Fibroblast of the aortic adventitia (primary cell): ENCODE measurements at places on chromosomes 11 and 22.
A peak's percentile ranks its signal among the peaks of the same experiment; 100 is the strongest.

- DNase-seq = peak; percentile 41
These were observed 492.6 kb downstream of the MIAT start for GRCh38 chr22:27149921-27150543.

DNA sequence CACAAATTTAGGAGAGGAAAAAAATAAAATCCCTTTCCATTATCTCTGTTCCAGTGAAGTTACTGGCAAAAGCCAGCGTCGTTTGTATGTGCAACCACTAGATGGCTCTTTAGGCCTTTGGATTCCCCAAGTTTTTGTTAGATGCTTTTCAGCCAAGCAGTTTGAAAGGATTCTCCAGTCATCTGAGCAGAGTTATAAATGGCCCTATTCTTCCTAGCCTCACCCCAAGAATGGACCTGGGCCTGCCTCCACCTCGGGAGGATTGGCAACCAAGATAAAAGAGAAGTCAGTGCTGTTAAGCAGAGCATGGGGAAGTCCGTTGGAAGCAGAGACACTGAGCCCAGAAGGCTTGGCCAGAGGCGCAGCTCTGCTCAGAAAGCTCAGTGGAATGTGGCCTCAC is 15.4 kb downstream of the FAM181B start:
- peak; percentile 66 for DNase-seq

DNA sequence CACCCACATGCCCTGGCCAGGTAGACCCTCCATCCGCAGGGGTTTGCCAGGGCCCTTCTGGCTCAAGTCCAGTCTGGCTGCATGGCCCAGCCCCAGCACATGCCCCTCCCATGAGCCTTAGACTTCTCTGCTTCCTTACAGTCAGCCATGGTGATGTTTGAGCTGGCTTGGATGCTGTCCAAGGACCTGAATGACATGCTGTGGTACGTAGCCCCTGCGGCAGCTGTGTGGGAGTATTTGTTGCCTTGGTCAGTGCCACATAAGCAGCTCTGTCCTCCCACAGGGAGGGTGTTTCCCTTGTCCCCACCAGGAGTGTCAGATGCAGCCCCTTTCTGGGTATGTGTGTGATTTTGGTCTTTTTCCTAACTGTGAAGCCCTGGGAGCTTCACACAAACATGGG is 17.5 kb downstream of the CDC45 start:
- DNase-seq = peak; percentile 64

DNA sequence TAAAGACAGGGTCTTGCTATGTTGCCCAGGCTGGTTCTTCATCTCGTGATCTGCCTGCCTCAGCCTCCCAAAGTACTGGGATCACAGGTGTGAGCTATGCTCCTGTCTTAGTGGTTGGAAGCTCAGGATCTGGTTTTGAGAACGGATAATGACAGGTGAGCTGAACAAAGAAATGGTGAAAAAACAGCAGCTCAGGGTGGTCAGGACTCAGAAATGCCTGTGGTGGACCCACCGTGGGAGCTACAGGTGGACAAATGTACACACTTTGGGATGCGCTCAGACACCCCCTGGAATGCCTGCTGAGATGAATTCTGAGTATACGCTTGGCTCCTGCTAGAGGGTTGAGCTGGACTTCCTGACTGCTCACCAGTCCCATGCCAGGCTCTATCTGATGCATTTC is 9.5 kb downstream of the RFPL1 start:
- DNase-seq = no peak

DNA sequence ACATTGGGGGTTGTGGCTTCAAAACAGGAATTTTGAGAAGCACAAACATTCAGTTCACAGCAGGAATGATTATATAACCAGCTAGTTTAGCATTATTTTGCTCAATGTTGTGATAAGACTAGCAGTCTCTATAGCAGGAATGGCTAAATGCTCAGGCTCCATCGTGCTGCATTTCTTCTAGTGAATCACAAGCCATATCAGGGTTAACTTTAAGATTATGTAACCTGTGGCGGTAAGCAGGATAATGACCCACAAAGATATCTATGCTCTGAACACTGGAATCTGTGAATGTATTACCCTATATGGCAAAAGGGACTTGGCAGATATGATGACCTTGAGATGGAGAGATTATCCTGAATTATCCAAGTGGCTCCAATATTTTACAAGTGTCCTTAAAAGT is 14.8 kb downstream of the FSHB start:
- DNase-seq = no peak

DNA sequence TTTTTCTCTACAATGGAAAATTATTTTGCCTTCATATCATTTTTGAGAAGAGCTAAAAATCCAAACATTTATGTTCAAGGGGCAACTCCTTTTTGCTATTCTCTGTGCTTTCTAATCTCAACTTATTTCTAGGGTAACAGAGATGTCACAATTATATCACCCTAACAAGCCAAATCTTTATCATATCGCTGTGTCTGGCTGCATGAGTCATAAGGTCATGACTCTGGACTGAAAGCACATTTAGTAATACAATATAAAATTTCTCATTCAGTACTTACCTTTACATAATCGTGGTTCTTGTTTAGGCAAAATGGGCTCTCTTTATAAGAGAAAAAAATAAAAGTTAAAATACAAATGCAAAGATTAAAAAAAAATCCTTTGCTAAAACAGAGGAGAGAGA is 326.0 kb downstream of the CASP12 start:
- peak; percentile 39 for DNase-seq

DNA sequence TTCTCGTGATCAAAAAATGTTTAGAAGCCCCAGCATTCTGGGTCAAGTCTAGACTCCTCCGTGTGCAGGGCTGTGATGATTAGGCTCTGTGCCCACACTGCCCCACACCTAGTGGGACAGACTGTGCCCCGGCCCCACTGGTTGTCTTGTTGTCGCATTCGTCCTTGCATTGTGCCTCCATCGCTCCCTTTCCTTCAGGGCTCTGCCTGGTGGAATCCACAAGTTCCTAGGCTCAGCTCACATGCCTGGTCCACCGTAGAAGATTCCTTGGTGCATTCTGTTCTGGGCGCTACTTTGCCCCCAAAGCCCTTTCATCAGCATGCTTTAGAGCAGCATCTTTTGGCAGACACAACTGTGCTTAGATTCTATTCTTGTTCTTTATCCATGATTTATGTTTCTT is 23.5 kb upstream of the THY1 start:
- no peak for DNase-seq

GRCh38 chr11:132099692-132100091 is 729.3 kb downstream of the NTM start:
- DNase-seq = no peak

DNA sequence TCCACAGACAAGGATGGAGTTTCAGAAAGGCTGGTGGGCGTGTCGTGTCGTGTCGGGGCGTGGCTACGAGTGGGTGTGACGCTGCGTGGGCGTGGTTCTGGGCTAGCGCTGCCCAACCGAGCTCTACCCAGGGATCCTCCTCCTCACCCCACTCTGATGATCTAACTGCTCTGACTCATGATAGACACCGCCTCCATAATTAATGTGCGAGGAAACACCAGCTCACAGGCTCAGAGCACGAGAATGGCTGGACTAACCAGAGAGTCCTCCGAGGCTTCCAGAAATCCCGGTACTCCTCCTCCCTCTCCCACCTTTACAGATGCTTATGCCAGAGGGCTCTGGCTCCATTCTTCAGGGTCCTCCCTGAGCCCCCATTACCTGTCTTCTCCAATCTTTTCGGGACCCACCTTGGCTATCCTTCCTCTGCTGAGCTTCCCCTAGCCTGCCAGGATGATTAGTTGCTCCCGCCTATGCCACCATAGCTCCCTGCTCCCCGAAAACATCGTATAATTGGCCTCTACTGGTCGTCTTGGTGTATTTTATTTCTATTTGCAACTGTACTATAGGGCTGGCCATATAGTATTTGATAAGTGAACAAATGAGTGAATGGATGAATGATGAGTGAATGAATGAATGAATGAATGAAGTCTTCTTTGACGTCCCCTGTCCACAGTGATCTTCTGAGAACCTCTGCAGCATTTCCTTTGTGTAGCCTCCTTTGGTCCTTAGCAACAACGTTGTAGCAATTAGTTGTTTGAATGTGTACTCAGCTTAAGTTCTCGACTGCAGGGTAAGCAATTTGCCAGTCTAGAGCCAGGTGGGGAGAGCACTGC is 21.7 kb downstream of the TMPRSS13 start:
- DNase-seq = peak; percentile 87

GRCh38 chr22:20084547-20085413 is 4.7 kb downstream of the DGCR8 start:
- DNase-seq = peak; percentile 8

DNA sequence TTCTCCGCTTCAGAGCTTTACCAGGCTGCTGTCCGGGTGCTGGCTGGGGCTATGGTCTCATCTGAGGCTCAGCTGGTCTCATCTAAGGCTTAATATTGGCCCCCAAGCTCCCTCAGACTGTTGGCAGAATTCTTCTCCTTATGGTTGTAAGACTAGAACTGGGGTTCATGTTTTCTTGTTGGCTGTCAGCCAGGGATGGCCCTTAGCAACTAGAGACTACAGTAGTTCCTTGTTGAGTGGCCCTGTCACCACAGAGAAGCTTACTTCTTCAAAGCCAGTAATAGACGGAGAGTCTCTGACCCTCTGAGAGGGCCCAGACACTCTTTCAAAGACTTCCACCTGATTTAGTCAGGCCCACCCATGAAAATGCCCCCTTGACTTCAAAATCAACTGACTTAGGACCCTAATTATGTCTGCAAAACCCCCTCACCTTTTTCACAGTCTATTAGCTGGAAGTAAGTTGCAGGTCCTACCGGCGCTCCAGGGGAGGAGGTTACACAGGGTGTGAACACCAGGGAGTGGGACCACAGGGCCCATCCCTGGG is 24.2 kb upstream of the TREH start:
- no peak for DNase-seq

DNA sequence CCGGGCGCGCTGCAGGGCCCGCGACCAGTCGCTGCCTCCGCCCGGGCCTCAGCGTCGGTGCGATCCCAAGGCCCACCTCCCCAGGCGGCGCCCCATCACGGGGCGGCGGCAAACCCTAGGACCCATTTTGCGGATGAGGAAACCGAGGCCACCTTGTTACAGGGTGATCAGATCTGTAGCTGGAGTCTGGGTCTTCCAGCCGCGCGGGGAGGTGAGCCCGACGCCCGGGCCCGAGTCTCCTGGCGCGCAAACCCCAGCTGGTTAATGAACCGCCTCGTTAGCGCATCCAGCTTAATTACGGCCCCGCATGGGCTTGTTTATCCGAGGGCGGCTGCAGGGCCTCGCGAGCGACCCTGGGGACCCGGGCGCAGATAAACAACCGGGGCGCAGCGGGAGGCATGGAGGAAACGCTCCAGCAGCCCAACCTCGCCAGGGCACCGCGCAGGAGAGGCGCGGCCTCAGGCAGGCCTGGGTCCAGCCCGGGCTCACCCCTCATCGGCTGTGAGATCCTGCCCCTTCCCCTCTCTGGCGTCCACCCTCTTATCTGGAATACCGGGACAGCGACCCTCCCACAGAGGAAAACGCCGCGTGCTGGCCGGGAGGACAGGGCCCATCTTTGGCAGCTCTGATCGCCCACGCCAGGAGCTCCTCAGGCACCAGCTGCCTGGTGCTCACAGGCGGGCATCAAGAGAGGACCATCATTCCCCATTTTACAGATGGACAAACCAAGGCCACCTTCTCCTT is 14.7 kb downstream of the OTUB1 start:
- no peak for DNase-seq

DNA sequence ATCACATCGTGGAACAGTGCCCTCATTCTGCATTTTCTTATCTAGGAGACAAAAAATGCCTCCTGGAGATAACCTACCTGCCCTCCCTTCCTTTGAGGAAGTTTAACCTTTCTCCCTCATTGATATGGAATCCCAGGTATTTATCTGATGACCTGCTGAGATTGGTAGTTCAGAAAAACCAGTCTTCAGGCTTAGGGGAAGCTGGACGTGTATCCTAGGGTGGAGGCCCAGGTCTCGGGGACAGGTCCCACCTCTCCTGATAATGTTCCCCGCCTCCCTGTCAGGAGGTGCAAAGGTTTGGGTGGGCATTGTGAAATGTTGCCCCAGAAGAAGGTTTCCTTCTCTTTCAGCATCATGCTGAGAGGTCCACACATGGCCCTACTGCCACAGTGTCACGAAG is 186.9 kb upstream of the NAV2 start:
- no peak for DNase-seq

DNA sequence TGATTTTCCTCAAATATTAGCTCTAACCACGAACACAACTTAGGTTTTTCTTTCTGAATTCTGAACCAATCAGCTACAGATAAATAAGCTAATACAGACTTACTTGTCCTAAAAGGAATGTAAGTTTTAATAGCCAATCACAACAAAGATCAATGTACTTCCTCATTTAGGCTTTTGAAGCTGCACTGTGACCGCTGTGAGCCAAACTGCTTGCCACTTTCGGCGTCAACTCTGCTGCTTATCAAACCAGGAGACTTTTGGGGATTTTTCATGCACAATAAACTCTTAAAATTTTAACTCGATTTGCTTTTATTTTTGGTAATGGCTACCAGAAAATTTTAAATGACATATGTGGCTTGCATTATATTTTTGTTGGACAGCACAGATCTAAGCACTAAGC is 92.5 kb downstream of the TMPRSS5 start:
- DNase-seq = no peak

- no peak for DNase-seq
These were observed 7.0 kb downstream of the ALG8 start for GRCh38 chr11:78132475-78132874.

GRCh38 chr11:117459979-117460300 is 132.3 kb downstream of the CEP164 start:
- no peak for DNase-seq

- no peak for DNase-seq
These were observed 30.1 kb downstream of the SMCO4 start for GRCh38 chr11:93512949-93513667.

DNA sequence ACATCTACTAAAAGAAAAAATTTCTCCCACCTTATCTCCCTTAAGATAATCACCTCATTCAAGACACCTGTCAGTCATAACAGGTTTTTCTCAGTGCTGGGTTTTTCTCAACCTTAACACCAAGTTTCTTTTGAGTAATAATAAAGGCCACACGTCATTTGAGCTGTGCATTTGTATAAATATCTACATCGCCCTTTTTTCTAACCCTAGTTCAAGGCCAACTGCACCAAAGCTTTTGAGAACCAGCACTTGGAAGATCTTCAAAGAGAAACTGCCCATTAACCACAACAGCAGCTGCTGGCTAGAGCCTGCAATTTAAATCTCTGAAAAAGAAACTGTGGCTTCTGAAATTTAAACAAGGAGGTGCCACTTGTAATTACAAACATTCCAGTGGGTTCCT is 6.9 kb downstream of the CADM1 start:
- no peak for DNase-seq

DNA sequence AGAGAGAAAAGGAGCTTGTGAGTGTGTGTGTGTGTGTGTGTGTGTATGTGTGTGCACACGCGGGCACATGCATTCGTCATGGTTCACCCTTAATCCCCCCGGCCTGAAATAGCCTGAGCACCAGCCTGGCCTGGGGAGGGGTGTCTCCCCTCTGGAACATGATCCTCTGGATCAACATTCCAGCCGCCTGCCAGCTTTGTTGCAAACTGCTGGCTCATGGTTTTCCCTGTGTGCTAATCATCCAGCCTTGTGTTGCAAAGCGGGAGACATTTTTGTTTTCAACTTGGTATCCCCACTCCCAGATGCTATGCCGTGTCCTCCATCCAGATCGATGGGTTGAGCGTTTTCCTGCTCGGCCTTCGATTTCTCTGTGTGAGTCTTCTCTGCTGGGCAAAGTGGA is 94.3 kb downstream of the FEZ1 start:
- DNase-seq = peak; percentile 69

GRCh38 chr22:37726241-37726887 is 29.5 kb downstream of the TRIOBP start:
- peak; percentile 63 for DNase-seq

GRCh38 chr11:120929664-120930154 is 94.2 kb upstream of the TBCEL start:
- peak; percentile 46 for DNase-seq

GRCh38 chr11:65446446-65447277 is 24.1 kb downstream of the NEAT1 start:
- DNase-seq = peak; percentile 47
